ENCODE measurements at places on chromosomes 5 and 9.

GRCh38 chr9:107738789-107739188, 249.2 kb upstream of the KLF4 start:
- no peak for DNase-seq

- no peak for DNase-seq
Measured at GRCh38 chr9:5002811-5003210, 17.7 kb downstream of the JAK2 start.

- no peak for DNase-seq
Measured at GRCh38 chr5:90747693-90748092, 189.1 kb downstream of the ADGRV1 start.

DNA sequence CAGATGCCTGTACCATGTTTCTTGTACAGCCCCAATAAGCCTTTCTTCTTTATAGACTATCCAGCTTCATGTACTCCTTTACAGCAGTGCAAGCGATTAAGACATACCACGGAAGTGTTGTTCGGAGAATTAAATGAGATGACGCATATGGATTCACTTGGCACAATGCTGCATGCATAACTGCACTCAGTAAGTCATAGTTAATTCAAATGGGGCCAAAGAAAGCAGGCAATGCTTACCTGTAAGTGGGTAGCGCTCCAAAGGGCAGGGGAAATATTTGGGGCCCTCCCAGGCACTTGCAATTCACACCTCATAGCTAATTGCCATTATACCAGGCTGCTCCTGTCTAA, 7.7 kb upstream of the ADRA1B start:
- DNase-seq, result no peak

DNA sequence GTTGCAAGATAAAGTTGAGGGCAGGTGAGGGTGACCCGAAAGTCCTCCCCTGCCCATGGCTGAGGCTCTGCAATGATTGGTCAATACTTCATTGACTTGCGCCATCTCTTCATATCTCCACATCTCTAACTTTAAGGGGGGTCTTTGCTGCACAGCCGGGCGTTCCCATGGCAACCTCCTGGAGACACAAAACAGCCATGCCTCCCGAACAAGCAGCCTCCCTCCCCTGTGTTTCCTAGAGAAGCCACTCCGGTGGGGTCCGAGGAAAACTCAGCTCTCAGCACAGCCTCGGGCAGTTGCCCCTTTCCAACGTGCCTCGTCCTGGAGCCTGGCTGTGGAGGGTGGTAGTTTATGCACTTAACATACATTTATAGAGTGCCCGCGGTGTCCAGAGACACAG, 57.5 kb downstream of the TSPAN17 start:
- no peak for DNase-seq

DNA sequence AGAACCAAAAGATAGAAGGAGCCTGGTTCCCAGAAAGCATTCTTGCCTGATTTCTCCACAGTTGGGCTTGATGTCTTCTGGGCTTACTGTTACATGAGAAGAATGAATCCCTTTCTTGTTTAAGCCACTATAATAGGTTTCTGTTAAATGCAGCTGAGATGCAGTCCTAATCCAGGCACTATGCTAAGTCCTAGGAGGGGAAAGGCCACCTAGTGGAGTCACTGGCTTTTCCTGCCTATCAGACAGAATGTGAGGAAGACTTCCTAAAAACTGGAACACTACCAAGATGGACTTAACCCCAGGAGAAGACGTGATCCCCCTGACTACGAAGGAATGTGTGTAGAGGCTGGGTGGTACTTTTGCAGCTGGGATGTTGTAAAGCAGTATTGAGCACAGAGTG, 34.3 kb upstream of the FSD1L start:
- DNase-seq, result no peak

GRCh38 chr5:1795506-1795905, 4.1 kb downstream of the MRPL36 start:
- DNase-seq, result no peak

GRCh38 chr9:31799953-31800609, 584.4 kb upstream of the ACO1 start:
- DNase-seq, result no peak
